ENCODE measurements at places on chromosomes 16 and 17.
A peak's percentile ranks its signal among the peaks of the same experiment; 100 is the strongest.

DNA sequence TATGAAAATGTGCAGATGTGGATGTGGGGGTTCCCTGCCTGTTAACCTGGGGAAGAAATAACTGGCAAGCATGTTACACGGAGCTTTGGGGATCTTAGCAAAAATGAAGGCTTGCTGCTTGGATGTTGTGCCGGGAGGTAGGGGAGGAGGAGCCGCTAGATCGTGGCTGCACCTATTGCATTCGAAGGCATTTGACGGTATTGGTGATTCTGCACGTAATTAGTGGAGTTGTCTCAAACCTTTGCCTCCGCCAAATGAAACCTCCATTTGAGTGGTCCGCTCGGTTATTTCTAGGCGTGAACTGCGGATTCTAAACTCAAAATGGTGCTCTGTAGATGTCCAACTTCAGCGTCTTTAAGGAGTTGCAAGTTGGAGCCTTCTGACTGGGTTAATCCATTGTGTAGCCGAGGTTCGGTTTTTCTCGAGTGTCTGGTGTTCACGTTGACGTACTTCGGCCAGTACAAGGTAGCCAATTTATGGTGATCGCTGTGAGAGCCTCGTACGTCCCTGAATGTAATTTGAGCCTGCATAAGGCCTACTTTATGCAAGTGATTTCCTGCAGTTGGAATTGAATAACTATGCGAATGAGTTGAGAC, 1.5 kb downstream of the TNRC6C start:
- peak; percentile 54 for DNase-seq

DNA sequence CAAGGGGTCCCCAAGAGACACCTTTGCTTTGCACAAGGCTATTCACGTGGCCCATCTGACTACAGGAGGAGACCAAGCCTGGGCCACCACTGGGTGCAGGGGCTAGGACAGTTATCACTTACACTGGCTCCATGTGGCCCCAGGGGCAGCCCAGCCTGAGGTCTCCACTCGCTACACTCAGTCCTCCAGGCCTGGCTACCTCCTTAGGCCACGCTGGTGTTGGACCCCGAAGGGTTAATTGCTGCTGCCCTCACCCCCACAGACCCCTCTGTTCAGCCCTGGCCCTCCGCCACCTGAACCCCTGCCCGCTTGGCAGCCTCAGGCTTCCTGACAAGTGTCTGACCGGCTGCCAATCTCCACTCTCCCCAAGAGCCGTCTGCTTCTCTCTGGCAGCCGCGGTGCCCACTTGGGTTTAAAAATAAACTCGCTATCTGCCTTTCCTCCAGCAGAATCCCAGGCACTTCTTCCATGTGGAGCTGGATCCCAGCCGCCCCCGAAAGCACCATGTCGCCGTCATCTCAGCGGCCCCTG, 27.8 kb downstream of the ADAM11 start:
- no peak for DNase-seq

GRCh38 chr16:86863609-86864008, 285.3 kb downstream of the FOXL1 start:
- DNase-seq: no peak

GRCh38 chr17:44200478-44201155, 933 bp upstream of the ATXN7L3 start:
- no peak for DNase-seq

DNA sequence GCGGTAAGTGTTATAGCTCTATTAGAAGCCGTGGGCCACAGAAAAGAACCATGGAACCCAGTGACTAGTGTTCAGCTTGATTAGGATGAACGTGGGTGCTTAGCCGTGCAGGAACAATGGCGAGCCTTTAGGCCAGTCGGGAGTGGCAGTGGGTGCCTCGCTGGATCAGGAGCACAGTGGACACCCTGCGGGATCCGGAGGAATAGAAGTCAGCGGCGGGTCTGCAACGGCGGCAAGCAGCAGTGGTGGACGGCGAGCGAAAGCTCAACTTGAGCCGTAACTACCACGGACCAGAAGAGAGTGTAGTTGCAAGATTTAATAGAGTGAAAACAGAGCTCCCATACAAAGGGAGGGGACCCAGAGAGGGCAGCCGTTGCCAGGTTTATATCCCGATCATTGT, 37.3 kb upstream of the CDH15 start:
- no peak for DNase-seq

- no peak for DNase-seq
These were observed 722.0 kb downstream of the KCNJ2 start for GRCh38 chr17:70891306-70891705.

GRCh38 chr17:21300601-21301571, 16.4 kb downstream of the MAP2K3 start:
- DNase-seq: no peak

DNA sequence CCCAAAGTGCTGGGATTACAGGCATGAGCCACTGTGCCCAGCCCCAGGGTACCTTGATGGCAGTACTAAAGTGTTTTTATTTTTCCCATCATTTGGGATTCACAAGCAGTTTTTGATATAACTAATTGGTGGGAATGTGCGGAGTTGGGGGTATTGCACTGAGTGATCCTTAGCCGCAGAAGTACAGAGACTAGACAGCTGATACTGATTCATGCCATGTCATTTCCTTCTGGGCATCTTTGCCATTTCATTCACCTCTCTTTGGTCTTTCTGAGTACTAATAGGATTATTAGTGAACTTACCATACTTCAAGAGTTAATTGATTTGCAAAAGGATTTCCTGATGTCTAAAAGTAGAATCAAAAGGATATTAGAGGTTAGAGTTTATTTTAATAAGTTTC, 9.7 kb downstream of the NMT1 start:
- no peak for DNase-seq

GRCh38 chr17:4696437-4696805, 7.5 kb downstream of the PELP1 start:
- DNase-seq: peak; percentile 67

GRCh38 chr17:13374203-13375143, 227.3 kb downstream of the HS3ST3A1 start:
- no peak for DNase-seq

- DNase-seq: no peak
These were observed 17.8 kb downstream of the SERPINF1 start for GRCh38 chr17:1779571-1780131.

- no peak for DNase-seq
These were observed 2.3 kb upstream of the GRB2 start for GRCh38 chr17:75407655-75408352.

DNA sequence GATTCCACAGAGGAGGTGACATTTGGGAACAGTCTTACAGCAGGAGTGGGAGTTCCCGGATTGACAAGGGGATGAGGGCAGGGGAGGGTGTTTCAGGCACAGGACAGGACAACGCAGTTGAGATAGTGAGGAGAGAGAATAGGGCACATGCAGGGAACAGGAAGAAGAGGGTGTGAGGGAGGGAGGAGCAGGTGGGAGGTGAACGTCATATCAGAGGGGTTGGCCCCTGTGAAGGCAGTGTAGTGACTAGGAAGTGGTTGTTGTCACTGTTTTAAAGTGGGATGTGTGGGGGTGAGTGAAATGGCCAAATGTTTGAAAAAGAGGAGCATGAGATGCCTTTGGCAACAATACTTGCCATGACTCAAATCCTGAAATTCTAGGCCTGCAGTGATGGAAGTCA, 12.2 kb downstream of the PRKCB start:
- DNase-seq: peak; percentile 83

GRCh38 chr17:14320734-14321475, 20.0 kb downstream of the HS3ST3B1 start:
- DNase-seq: no peak

DNA sequence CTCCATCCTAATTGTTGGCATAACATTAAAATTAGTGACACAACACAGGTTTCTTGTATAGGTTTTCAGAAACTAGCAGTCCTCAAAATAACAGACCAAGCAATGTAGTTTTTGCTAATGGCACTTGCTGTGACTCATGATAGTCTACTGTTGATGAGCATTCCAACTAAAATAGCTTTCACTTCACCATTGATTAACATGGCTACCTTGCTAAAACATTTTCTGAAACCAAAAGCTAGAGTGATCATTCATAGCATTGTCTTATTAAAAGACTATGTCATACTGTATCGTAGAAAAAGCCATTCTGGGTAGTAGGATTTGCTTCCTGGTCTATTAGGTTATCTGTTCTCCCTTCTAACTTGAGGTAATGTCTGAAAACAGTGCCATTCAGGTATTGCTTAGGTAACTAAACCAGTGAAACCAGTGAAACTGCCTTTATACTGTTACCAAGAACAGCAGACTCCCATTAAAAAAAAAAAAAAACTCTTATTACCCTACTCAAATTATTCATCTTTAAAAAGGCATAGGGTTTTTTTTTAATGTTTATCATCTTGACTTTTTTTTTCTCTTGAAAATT, 2.5 kb upstream of the CLTC start:
- DNase-seq: no peak

- peak; percentile 72 for DNase-seq
These were observed 37.6 kb downstream of the CTU2 start for GRCh38 chr16:88743693-88744576.

GRCh38 chr16:35689764-35690163, 2230.4 kb downstream of the TP53TG3F start:
- no peak for DNase-seq

DNA sequence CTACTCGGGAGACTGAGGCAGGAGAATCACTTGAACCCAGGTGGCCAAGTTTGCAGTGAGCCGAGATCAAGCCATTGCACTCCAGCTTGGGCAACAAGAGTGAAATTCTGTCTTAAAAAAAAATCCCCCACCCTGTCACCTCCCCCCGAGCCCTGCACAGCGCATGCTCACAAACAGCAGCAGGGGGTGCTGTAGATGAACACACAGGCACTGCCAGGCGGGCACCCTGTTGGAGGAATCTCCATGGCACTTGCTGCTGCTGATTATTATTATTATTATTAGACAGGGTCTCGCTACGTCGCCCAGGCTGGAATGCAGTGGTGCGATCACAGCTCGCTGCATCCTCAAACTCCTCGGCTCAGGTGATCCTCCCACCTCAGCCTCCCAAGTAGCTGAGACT, 24.6 kb downstream of the FZD2 start:
- DNase-seq: no peak

DNA sequence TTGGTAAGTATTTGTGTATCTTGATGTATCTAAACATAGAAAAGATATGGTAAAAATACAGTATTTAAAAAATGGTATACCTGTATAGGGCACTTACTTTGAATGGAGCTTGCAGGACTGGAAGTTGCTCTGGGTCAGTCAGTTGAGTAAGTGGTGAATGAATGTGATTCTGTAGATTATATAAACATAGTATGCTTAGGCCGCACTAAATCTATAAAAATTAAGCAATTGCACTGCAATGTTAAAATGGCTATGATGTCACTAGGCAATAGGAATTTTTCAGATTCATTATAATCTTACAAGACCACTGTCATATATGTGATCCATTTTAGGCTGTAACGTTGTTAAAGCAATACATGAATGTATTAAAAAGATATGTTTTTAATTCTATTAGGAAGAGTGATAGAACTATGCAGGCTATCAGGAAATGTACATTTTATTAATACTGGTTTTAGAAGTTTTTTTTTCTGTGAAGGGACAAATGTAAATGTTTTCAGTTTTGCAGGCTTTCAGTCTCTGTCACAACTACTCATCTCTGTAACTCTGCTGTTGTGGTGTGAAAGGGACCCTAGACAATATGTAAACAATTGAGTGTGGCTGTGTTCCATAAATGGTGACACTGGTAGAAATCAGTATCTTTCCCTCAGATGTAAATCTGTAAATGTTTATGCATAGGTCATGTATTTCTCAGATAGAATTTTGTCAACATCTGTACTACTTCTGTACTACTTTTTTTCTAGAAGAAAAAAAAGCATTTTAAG, 10.5 kb downstream of the CBFB start:
- no peak for DNase-seq

- no peak for DNase-seq
These were observed 560.8 kb downstream of the HS3ST4 start for GRCh38 chr16:26252598-26252997.

DNA sequence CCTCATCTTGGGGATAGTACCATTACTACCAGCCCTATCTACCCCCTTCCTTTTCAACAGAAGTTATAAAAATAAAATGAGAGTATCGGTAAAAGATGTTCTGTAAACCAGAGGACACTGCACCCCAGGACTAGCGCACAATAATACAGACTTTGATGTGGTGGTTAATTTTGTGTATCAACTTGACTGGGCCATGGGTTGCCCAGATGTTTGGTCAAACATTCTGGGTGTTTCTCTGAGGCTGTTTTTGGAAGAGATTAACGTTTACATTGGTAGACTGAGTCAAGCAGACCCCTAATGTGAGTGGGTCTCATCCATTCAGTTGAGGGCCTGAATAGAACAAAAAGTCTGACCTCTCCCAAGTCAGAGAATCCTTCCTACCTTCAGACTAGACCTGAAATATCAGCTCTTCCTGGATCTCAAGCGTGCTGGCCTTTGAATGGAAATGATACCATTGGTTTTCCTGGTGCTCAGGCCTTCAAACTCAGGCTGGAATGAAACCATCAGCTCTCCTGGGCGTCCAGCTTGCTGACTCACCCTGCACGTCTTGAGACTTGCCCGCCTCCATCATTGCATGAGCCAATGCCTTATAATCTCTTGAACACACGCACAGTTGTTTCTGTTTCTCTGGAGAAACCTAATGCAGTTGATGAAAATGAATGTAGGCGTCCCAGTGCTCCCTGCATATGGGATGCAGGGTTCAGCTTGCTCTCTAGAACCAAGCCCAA, 10.1 kb downstream of the MRM1 start:
- no peak for DNase-seq

- DNase-seq: no peak
These were observed 36.2 kb downstream of the SETD6 start for GRCh38 chr16:58551496-58551895.

- no peak for DNase-seq
These were observed 336.2 kb downstream of the XYLT1 start for GRCh38 chr16:17134586-17134985.

- no peak for DNase-seq
These were observed 14.6 kb downstream of the ABCC3 start for GRCh38 chr17:50649042-50649908.

DNA sequence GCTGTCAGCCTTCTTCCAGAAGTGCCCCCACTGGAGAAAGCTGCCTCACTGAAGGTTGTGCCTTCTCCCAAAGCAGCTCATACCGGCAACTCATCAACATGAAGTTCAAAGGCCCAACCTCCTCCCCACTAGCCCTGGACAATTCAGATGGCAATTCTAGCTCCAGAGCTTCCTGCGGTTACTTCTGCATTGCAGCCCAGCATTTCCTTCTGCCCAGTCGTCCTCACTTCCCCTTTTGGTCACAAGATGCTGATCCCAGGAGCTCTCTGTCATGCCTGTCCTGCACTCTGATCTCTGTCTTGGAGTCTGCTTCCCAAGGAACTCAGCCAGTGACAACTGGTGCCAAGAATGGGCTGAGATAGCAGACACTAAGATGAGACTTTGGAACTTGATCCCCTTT, 178.2 kb upstream of the SOX9 start:
- no peak for DNase-seq

DNA sequence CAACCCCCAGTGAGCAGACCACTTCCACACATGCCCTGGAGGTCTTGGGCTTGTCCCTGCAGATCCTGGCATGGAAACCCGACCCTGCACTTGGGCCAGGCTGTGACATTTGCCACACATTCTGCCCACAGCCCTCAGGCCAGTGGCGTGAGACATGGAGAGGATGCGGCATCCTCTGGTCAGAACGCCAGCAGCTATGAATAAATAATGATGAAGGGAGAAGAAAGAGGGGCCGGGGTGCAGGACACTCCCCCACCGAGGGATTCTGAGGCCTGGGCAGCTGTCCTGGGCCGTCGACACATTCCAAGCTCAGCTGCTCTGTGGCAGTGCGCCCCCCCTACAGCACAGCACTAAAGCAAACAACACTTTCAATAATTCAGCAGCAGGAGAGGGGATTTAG, 148.8 kb downstream of the ENGASE start:
- DNase-seq: no peak

Measured in activated CD8-positive, alpha-beta memory T cell treated with anti-CD3 and anti-CD28 coated beads, Interleukin-2, amount 10 ng/mL, durations not matched to agents 7 days and 5 days (primary cell).